Stimulated activated CD4-positive, alpha-beta T cell treated with anti-CD3 and anti-CD28 coated beads, Interleukin-1b, Interleukin-23, amount 100 ng/mL, for 1 hour (primary cell): ENCODE measurements at places on chromosomes 4 and X.

DNA sequence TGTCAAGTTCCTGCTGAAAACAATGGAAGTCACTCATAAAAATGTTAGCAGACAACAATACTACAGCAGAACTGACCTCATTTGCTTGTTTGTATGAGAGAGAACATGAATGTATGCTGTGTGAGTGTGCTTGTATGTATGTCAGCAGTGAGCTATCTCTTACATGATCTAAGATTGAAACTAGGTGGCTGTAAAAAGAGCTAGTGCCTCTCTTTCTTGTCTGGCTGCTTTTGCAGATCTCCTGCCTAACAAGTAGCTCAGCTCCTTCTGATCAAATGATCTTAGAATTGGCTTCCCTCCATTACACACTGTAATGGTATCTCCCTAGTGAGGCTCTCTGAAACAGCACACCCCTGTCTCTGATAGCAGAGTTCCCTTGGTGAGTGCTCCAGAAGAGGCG lies 20.7 kb downstream of the PAK3 start:
- no peak for DNase-seq

- no peak for DNase-seq
Observed at GRCh38 chr4:101066626-101067170, 280.6 kb downstream of the PPP3CA start.

DNA sequence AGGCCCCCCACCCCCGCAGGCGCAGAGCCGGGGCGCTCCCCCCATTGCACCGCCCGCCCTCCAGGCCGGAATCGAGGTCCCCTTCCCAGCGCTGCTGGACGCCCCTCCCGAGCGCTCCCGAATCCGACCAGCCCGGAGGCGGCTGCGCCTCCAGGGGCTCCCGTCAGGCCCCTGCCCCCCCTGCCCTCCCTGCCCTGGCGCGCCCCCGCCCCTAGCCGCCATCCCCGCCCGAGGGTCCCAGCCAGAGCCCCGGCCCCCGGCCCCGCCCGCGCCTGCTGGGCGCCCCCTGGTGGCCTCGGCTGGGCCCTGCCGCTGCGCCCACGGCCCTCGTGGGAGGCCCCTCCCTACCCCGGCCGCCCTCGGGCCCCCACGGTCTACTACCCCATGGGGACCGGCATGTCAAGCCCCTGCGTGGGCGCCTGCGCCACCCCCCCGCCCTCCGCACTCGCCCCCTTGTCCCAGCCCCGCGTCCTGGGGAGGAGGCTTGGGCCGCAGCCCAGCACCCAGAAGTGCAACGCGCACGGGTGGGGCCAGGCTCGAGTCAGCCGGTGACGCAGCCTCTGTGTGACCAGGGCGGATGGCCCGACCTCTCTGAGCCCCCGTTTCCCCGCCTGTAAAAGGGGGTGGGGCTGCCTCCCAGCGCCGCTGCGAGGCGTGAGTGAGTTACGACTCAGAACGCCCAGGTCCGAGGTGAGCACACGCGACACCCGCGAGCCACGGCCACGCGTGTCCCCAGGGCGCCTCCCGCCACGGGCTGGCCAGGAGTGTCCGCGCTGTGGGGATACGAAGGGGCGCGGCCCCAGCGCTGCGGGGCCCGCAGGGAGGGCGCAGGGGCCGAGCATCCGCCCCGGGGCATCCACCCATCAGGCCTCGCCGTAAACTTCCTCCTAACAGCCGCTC lies 104.9 kb downstream of the FAM53A start:
- peak; percentile 52 for DNase-seq

DNA sequence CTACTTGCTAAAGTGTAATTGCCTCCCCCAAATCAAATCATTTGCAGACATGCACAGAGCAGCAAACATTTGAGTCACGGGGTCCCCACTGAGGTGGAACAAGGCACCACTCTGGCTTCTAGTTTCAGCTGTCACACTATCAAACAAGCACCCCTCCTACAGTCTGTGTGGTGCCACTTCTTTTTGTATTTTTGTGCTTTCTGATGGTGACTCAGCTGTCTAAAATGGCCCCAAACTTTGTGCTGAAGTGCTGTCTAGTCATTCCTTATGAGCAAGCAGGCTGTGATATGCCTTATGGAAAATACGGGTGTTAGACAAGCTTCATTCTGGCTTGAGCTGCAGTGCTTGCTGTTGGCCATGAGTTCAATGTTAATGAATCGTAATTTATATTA lies 15.4 kb downstream of the IGFBP7 start:
- DNase-seq, result no peak

GRCh38 chrX:149962859-149963757 lies 24.8 kb upstream of the EOLA2 start:
- no peak for DNase-seq
